ENCODE measurements at places on chromosomes 2 and 18.

- no peak for DNase-seq
These were observed 414.9 kb upstream of the FSHR start for GRCh38 chr2:49569176-49569575.

GRCh38 chr2:88626171-88627054, 851 bp downstream of the EIF2AK3 start:
- peak; percentile 40 for DNase-seq

GRCh38 chr2:204436230-204436629, 109.0 kb upstream of the PARD3B start:
- DNase-seq = no peak

GRCh38 chr2:134625311-134625710, 93.5 kb downstream of the TMEM163 start:
- DNase-seq = no peak

DNA sequence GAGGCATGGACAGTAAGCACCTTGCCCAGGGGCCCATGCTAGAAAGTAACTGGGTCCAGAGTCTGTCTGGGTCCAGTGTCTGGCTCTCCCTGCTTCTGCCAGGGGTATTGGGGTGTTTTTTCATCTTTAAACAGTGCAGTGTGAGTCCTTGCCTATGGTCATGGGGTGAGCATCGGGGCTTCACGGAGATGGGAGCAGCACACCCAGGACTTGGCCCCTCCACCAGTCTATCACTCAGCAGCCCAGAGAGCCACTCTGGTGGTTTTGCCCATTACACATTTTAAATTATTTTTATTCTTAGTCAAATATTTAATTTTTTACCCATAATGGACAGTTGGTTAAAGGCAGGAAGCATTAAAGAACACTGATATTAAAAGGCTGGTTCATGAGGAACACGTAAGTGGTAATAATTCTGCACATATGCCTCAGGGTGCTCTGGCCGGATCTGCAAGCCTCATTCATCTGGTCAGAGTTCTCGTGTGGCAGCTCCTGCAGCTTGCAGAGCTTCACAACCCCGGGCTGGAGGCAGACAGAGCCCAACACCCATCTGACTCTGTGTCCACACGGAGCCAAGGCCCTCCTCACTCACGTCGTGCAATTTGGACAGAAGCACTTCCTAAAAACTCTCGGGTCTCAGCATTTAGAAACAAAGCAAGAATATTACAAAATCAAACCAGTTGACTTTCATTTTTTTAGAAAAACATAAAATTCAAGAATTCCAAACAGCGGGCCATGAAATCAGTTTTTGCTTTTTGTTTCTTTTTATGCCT, 204.1 kb downstream of the CTIF start:
- no peak for DNase-seq

Measured in activated CD8-positive, alpha-beta memory T cell treated with anti-CD3 and anti-CD28 coated beads for 1 hour (primary cell).